ENCODE measurements at places on chromosomes 12 and 14.

DNA sequence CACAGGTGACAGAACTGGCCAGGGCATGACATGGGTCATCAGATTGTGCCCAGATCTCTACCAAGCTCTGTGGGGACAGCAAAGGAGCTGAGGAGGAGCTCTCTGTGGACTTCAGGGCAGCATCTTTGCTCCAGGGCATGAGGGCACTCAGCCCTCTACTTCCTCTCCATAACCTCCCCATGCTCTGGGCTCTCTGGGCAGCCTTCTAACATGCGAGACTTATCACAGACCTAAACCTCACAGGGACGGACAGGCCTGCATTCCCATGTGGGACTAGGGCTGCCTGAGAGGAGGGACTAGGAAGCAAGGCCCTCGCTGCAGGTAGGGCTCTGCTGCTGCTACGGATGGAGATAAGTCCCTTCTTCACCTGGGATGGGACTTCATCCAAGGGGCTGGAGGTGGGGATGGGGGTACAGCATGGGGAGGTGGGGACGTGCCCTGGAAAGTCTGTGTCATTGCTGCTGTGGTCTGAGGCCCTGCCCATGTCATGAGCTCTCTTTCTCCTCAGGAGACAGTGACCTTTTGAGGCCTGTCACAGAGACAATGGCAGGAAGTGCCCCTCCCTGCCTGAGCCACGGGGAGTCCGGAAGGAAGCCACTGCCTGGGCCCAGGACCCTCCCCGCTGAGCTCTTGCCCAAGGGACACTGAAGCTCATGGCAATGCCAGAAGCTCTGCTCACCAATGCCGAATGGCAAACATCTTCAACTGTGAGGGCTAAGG is 44.1 kb downstream of the PITPNM2 start:
- no peak for DNase-seq

GRCh38 chr12:77914081-77914488 is 83.4 kb downstream of the NAV3 start:
- DNase-seq = no peak

DNA sequence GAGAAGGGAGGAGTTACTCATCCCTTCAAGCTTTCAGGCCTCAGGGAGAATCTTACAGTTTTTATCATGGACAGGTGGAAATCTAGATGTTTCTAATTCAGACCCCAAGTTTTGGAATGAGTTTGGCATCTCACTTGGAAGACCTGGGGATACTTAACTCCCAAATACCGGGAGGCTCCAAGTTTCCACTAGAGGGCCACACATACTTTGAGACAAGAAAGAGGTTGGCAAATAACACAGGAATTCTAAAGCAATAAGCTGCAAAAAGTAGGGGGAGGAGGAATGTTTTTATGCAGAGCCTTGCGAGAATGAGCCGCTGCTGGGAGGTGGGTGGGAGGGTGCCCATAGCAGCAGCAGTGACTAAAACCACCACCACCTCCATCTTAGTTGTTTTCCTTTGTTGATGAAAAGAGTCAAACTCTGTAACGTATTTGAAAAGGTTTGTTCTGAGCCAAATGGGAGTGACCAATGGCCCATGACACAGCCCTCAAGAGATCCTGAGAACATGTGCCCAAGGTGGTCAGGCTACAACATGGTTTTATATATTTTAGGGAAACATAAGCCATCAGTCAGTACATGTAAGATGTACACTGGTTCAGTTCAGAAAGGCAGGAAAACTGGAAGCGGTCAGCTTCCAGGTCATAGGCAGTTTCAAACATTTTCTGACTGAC is 34.2 kb upstream of the RNASE1 start:
- DNase-seq = no peak

DNA sequence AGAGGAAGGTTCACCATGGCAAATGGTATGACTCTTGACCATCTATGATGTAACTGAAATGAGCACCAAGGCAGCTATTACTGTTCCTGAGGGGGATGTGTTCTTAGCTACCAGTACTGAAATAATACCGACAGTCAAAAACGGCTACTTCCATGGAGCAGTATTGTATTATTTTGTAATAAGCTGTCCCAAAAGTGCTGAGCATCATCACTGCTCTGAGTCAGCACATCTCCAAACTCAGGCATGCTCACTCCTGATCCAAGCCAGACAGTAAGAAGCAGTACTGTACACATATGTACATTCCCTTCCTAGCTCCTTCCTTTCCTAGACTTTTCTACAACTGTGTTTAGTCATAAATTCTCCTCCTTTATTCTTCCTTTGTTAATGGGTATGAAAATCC is 8.6 kb downstream of the VTI1B start:
- no peak for DNase-seq

DNA sequence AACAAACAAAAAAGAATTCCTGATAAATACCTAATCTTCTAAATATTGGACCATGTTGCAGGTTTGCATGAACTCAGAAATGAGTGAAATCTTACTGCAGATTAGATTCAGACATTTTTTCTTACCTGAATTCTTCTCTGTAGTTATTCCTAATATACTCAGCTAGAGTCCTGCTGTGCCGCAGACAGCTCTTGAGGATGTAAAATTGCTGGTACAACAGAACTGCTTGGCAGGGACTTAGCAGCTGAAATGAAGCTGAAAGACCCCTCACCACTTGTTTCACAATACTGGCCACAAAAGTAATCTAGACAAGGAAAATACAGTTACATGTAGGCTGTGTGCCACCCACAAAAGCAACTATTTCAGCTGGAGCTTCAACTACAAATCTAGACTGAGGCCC is 48.3 kb upstream of the KICS2 start:
- DNase-seq = no peak
